Fibroblast of lung (primary cell): ENCODE measurements at places on chromosomes 1 and 21. TPM values are rescaled to one million over a fixed set of nuclear protein-coding genes. Genes with fewer than 3 reads are reported as not detected.

DNA sequence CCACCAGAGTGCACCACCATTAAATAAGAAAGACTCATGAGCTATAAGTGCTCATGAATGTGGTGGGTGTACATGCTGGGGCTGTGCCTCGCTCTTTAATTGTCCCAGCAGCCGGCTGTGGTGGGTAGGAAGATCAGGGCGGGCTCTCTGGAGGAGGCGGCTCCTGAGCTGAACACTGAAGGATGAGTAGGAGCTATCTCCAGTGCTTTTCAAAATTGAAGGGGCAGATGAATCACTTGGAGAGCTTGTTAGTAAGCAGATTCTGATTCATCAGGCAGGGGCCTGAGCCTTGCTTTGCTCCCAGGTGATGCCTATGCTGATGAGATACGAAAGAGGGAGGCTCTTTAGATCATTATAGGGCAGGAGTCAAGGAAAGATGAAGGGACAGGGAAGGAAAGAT is 54.1 kb downstream of the ETS2 start:
- no peak for DNase-seq

NCDN gene
- 20.0 and 33.2 TPM in 2 replicates for total RNA-seq

KCNH1 gene
- 0.17 and 0.26 TPM in 2 replicates for total RNA-seq

IGSF9 gene
- under 0.01 TPM in 2 replicates for total RNA-seq

KIF21B gene
- total RNA-seq: under 0.01 and 0.26 TPM in 2 replicates

DNA sequence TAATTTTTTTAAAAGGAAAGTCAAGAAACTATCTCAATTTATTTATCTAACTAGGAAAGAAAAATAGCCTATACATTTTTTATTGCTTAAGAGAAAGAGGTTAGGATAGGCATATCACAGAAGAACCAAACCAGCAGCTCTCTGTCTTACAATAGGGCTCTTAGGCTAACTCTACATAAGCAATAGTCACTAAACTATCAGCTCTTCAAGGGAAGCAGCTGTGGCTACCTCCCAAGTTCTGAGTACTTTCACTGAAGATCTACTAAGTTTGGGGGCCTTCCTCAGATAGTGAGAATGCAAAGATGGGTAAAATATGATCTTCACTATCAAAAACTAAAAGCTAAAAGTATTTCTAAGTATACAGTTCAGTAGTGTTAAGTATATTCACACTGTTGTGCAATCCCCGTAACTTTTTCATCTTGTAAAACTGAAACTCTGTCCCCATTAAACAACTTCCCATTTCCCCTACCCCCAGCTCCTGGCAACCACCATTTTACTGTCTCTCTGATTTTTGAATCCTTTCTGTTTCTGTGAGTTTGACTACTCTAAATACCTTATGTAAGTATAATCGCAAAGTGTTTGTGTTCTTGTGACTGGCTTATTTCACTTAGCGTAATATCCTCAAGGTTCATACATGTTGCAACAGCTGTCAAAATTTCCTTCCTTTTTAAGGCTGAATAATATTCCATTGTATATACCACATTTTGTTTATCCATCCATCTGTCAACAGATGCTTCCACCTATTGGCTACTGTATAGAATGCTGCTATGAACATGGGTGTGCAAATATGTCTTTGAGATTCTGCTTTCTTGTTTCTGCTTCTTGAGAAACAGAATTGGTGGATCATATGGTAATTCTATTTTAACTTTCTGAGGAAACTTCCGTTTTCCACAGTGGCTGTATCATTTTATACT is 73.3 kb downstream of the ACBD6 start:
- DNase-seq: no peak

GRCh38 chr1:41641475-41641814 is 157.0 kb upstream of the EDN2 start:
- DNase-seq: no peak

SYT14 gene
- 0.26 and 0.99 TPM in 2 replicates for total RNA-seq

HSD3B2 gene
- not detected in 2 replicates for total RNA-seq

C1orf115 gene
- 2.1 and 3.3 TPM in 2 replicates for total RNA-seq

RHBDL2 gene
- 0.26 and 1.5 TPM in 2 replicates for total RNA-seq

RUNX3 gene
- total RNA-seq: 0.26 and 0.66 TPM in 2 replicates

LRRC53 gene
- total RNA-seq: not detected in 2 replicates

GRCh38 chr1:147673816-147674215 is 3.5 kb upstream of the ACP6 start:
- DNase-seq: no peak

PRAMEF6 gene
- total RNA-seq: not detected in 2 replicates

GRCh38 chr1:56561227-56562019 is 17.9 kb downstream of the PLPP3 start:
- DNase-seq: no peak

CA14 gene
- total RNA-seq: not detected in 2 replicates

DNA sequence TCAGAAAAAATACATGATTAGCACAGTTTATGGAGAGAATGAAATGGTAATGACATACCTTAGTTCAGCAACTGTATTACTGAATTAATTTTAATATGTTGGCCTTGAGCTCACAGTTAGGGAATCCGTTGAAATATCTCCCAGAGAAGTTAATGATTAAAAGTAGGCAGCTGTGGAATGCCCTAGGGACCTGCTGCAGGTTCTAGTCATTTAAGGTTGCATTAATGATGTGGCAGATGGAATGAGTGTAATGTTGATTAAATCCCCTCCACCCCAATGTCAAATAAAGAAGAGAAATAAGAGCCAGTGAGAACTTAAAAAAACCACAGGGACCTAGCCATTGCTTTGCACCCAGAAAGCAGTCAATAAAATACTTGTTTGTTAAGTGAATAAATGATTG is 40.3 kb upstream of the TRIM45 start:
- DNase-seq: no peak

GRCh38 chr1:66542314-66542713 is 8.4 kb downstream of the SGIP1 start:
- no peak for DNase-seq
